Stimulated activated CD4-positive, alpha-beta T cell treated with anti-CD3 and anti-CD28 coated beads, TNF-alpha, amount 100 ng/mL, for 1 hour (primary cell): ENCODE measurements at places on chromosomes 6 and 20.

DNA sequence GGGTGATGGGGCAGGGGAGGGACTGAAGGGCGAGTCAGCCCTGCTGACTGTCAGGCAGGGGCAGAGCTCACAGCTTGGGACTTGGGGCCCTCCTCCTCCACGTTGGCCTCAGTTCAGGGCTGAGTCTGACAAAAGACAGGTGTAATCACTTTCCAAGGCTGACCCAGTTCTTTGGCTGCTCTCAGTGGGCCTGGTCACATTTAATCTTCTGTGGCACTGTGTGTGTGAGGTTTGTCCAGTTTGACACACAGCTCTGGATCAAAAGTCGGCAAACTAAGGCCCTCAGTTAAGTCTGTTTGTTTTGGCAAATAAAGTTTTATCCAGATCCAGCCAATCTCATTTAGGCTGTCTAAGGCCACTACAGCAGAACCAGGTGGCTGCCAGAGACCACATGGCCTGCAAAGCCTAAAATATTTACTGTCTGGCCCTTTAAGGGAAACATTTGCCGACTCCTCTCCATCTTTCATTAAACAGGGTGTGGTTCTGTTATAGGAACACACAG, 5.1 kb upstream of the MAP1LC3A start:
- no peak for DNase-seq

DNA sequence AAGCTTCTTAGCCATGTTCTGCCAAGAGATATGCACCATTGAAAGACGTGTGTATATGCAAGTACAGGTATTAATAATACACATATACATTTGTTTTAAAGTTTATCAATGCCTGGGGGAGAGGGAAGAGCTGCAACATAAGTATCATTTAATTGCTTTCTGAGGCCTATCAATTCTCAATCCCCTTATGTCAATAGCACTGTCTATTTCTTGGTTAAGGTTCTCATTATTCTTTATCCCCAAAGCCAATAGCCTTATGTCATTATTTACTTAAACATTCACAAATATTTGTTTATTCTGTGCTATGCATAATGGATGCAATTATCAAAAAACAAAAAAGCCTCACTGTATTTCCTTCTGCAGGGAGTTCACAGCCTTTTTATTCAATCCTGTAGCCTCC, 350.3 kb upstream of the KCNQ5 start:
- no peak for DNase-seq

DNA sequence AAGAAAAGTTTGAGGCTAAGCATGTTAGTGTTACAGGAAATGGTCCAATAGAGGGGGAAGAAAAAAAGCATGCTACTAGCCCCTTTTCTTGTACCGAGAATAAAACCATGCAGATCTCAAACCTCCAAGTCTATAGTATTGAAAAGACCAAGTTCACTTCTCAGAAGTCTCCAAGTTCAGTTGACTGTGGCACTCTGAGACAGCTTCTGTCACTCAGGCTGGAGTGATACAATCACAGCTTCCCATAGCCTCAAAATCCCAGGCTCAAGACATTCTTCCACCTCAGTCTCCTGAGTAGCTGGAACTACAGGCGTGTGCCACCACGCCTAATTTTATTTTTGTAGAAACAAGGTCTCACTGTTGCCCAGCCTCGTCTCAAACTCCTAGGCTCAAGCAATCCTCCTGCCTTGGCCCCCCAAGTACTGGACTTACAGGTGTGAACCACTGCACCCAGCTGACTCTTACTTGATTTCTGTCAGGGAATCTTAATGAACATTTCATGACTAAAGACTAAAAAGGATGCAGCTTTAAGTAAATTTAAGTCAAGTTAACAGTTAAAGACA, 16.2 kb downstream of the C6orf62 start:
- no peak for DNase-seq

DNA sequence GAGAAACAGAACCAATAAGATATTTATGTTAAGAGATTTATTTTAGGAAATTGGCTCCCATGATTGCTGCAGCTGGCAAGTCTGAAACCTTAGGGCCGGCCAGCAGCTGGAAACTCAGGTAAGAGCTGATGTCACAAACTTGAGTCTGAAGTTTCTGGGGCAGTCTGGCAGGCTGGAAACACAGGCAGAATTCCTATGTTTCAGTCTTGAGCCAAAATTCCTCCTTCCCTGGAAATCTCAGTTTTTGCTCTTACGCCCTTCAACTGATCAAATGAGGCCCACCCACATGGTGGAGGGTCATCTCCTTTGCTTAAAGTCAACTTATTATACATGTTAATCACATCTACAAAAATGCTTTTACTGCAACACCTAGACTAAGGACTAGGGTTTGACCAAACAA, 184.1 kb downstream of the SOD2 start:
- no peak for DNase-seq

- DNase-seq = no peak
Measured at GRCh38 chr6:114247101-114247500, 95.7 kb downstream of the HS3ST5 start.
